ENCODE measurements at places on chromosomes 13 and 19. TPM values are rescaled to one million over a fixed set of nuclear protein-coding genes. Genes with fewer than 3 reads are reported as not detected.

GRCh38 chr19:30469774-30470173 is 97.6 kb downstream of the ZNF536 start:
- no peaks in the 10 kb centered on the region for H3K36me3 ChIP-seq
- no peak overlapping the region for H3K27ac ChIP-seq
- DNase-seq, result no peak
- no peaks in the 10 kb centered on the region for H3K4me1 ChIP-seq
- no peak overlapping the region for H3K4me3 ChIP-seq

DNA sequence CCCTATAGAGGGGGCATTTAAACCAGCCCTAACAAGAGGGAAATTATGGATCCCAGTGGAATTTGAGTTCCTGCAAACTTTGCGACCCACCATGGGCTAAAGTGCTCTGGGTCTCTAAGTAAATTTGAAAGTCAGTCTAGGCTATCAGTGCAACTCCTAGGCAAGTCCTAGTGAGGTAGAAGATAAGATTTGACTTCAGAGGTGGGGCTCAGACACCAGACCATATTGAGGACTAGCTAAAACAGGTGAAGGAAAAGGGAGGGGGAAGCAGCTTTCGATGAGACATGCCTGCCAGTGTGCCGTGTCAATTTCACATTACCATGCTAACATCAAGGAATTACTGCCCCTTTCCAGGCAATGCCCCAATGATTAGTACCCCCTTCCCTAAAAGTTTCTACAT is 38.4 kb downstream of the CD320 start:
- DNase-seq, result no peak
- no peaks in the 10 kb centered on the region for H3K27me3 ChIP-seq
- H3K4me3 ChIP-seq, result peak overlapping the region; percentile 65
- H3K36me3 ChIP-seq, result no peaks in the 10 kb centered on the region

The ASPDH gene
- not detected for total RNA-seq

GRCh38 chr13:110329798-110330461 is 22.8 kb downstream of the COL4A2 start:
- no peaks in the 10 kb centered on the region for H3K36me3 ChIP-seq
- H3K27me3 ChIP-seq, result no peaks in the 10 kb centered on the region
- no peak for DNase-seq
- no peak overlapping the region for H3K4me3 ChIP-seq
- no peak overlapping the region for H3K27ac ChIP-seq

DNA sequence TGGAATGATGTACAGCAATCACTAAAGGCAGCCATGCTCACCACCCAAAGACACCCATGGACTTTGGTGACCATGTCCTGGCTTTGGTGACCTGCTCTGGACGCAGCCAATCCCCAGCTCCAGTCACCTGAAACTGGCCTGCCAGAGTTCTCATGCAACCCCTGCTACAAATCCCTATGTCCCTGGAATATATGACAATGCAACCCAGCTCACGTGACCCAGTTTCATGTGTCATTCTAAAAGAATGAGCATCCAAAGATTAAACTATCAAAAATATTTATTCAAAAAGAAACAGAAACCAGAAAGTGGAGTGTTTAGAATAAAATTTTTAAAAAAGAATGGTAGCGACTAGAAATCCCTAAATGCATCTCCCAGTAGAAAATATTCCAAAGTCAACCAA is 203.3 kb upstream of the IRS2 start:
- no peaks in the 10 kb centered on the region for H3K36me3 ChIP-seq
- no peak overlapping the region for H3K4me3 ChIP-seq
- H3K27me3 ChIP-seq, result no peaks in the 10 kb centered on the region
- no peak overlapping the region for H3K27ac ChIP-seq

- no peak for DNase-seq
- H3K27ac ChIP-seq, result no peak overlapping the region
- no peaks in the 10 kb centered on the region for H3K27me3 ChIP-seq
- peaks cover 91% of the 10 kb centered on the region for H3K36me3 ChIP-seq
Measured at GRCh38 chr19:44794610-44795009, 14.3 kb upstream of the BCAM start.

The NLRP9 gene
- not detected for total RNA-seq

DNA sequence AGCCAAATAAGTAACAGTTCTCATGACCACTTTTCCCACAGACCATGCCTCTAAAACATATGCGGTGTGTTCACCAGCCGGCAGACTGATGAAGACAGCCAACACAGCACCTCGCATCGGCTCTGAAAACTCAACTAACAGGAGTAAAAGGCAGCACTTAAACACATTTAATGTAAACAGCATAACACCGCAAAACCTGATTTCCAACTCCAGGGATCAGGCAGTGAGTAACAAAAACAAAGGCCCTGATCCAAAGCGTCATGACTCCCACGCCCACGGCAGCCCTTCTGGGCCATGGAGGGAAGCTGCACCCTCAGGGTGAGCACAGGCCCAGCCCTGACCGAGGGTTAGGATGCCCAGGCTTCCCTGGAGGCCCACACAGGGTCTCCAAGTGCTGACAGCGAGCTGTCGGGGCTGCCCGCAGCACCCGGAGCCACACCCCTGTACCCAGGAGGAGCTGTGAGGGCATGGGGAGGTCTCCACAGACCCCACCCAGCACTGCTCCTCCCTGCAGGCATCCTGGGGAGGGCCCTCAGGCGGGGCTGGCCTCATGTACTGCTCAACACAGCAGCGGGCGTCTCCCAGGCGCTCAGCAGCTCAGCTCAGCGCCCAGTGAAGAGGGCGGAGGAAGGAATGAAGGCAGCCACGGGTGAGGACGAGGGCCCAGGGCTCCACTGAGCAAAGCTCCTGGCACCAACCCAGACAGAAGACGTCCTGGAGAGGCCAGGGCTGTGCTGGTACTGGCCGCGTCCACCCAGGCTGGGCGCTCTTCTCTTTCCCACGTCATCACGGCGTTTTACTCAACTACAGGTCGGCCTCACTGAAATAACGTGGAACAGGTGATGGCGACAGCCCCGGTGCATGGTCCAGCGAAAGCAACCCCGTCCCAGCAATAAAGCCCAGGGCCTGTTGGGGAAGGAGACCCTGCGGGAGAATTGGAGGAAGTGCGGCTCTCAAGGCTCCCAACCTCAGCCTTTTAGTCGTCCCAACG is 53.7 kb downstream of the RASA3 start:
- no peaks in the 10 kb centered on the region for H3K27me3 ChIP-seq
- H3K4me1 ChIP-seq, result no peaks in the 10 kb centered on the region
- no peak overlapping the region for H3K27ac ChIP-seq
- no peak for DNase-seq

- H3K27me3 ChIP-seq, result no peaks in the 10 kb centered on the region
- H3K4me1 ChIP-seq, result peaks cover 15% of the 10 kb centered on the region
- peak; percentile 90 for DNase-seq
- peaks cover 19% of the 10 kb centered on the region for H3K36me3 ChIP-seq
Measured at GRCh38 chr19:8361921-8362793, 1.8 kb upstream of the ANGPTL4 start.

The COPE gene
- 143 TPM for total RNA-seq

DNA sequence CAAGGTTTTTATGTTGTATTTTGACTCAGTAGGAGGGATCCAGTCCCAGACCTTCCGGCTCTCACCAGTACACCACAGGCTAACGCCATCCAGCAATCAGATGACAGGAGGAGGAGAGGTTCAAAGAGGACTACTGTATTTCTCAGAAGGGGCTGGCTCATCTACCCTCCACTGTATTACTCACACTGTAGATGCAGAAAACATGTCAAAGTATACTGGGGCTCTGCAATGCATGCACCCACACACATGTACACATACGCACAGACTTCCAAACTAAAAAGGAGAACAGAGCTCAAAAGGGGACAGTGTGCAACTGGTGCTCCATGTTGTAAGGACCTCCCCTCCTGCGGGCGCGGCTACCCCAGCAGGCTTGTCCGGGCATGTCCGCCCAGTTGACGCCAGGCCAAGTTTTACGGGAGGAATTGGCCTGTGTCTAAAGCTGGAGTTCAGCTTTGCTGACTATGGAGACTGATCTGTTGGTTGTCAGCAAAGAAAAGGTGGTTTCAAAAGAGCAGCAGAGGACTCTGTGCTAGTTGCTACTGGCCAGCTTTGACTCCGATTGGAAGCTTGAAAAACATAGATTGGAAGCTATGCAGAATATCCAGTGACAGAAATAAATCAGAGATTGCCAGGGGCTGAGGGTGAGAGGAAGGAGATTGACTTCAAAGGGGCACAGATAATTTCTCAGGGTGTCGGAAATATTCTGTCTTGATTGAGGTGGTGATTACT is 314.2 kb downstream of the DLEU7 start:
- H3K27ac ChIP-seq, result peak overlapping the region; percentile 19
- peak; percentile 34 for DNase-seq
- H3K27me3 ChIP-seq, result no peaks in the 10 kb centered on the region
- H3K4me1 ChIP-seq, result peaks cover 11% of the 10 kb centered on the region

The ZNF419 gene
- total RNA-seq, result 19.6 TPM

GRCh38 chr13:67791047-67791446 is 560.9 kb upstream of the PCDH9 start:
- no peak overlapping the region for H3K4me3 ChIP-seq
- no peaks in the 10 kb centered on the region for H3K4me1 ChIP-seq
- no peak overlapping the region for H3K27ac ChIP-seq

The CATSPERD gene
- total RNA-seq, result not detected

- peak overlapping the region; percentile 70 for H3K27ac ChIP-seq
- no peak overlapping the region for H3K4me3 ChIP-seq
- no peaks in the 10 kb centered on the region for H3K27me3 ChIP-seq
- peaks cover 11% of the 10 kb centered on the region for H3K4me1 ChIP-seq
- DNase-seq, result peak; percentile 55
Measured at GRCh38 chr19:19595171-19595701, 23.3 kb downstream of the PBX4 start.

The FPR3 gene
- total RNA-seq, result not detected

DNA sequence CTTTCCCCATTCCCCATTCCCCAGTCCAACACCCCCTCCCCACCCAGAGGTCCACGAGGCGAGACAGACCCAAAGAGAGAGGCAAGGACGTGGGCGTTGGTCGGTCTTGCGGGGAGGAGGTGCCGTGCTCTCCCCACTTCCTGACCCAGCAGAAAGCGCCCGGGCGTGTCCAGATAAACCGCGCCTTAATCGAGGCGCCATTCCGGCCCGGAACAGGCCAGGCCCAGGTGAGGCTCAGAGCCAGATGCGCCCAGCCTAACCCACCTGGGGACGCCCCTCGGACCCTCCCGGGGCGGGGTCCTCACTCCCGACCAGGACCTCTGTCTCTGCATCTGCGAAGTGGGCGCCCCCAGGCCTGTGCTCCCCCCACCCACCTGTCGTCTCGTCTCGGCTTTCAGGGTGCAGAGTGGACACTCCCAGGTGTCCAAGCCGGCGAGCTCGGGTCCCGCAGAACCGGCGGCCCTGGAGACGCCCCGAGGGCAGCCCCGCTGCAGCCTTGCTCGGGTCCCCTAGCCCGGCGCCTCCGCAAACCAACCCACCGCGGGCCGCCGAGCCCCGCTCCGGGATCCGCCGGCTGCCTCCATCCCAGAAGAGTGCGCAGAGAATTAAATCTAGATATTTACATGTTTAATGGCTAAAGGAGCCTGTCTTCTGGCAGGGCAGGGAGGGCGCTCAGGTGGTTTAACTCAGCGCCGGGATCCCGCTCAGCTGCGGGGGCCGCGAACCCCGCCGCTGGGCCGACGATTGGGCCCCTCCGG is 5.0 kb upstream of the ONECUT3 start:
- peaks cover 47% of the 10 kb centered on the region for H3K36me3 ChIP-seq
- H3K27ac ChIP-seq, result peak overlapping the region; percentile 91
- H3K4me1 ChIP-seq, result no peaks in the 10 kb centered on the region
- H3K27me3 ChIP-seq, result no peaks in the 10 kb centered on the region
- peak overlapping the region; percentile 64 for H3K4me3 ChIP-seq

GRCh38 chr13:73248711-73249580 is 190.1 kb downstream of the KLF5 start:
- peak; percentile 36 for DNase-seq
- peaks cover 11% of the 10 kb centered on the region for H3K36me3 ChIP-seq
- H3K27me3 ChIP-seq, result no peaks in the 10 kb centered on the region
- H3K27ac ChIP-seq, result peak overlapping the region; percentile 90
- H3K4me1 ChIP-seq, result peaks cover 11% of the 10 kb centered on the region

GRCh38 chr13:59442944-59443486 is 720.7 kb downstream of the DIAPH3 start:
- no peak overlapping the region for H3K4me3 ChIP-seq
- no peak for DNase-seq
- no peak overlapping the region for H3K27ac ChIP-seq
- no peaks in the 10 kb centered on the region for H3K27me3 ChIP-seq
- no peaks in the 10 kb centered on the region for H3K4me1 ChIP-seq
- H3K36me3 ChIP-seq, result no peaks in the 10 kb centered on the region

The AZU1 gene
- not detected for total RNA-seq

The SIGLEC8 gene
- not detected for total RNA-seq

The ZNF700 gene
- total RNA-seq, result 11.7 TPM

- H3K4me3 ChIP-seq, result no peak overlapping the region
- H3K27ac ChIP-seq, result no peak overlapping the region
- H3K27me3 ChIP-seq, result peaks cover 78% of the 10 kb centered on the region
- no peaks in the 10 kb centered on the region for H3K4me1 ChIP-seq
- no peaks in the 10 kb centered on the region for H3K36me3 ChIP-seq
- DNase-seq, result no peak
Measured at GRCh38 chr13:26528527-26528926, 29.0 kb upstream of the WASF3 start.

- H3K27ac ChIP-seq, result peak overlapping the region; percentile 20
- peaks cover 5% of the 10 kb centered on the region for H3K36me3 ChIP-seq
- H3K4me3 ChIP-seq, result peak overlapping the region; percentile 30
- peaks cover 5% of the 10 kb centered on the region for H3K4me1 ChIP-seq
- DNase-seq, result peak; percentile 3
Measured at GRCh38 chr13:97339019-97339987, 94.7 kb upstream of the RAP2A start.

DNA sequence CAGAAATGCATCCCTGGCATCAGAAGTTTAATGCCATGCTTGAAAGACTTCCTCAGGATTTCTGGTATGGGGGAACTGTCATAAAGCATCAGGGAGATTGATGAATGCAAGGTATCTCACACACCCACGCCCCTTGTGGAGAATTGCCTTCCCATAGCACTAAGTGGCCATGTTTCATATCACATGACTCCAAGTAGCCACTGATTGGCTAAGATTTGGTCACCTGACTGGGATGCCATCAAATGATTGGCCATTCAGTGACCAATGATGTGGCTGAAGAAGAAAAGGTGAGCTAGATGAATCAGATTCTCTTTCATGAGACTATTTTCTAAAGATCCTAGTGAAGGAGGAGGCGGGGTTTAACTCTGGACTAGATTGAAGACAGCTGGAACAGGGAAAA is 7.3 kb downstream of the KLK8 start:
- no peak overlapping the region for H3K27ac ChIP-seq
- H3K27me3 ChIP-seq, result no peaks in the 10 kb centered on the region
- DNase-seq, result no peak
- H3K4me3 ChIP-seq, result no peak overlapping the region
- H3K4me1 ChIP-seq, result peaks cover 39% of the 10 kb centered on the region
- peaks cover 4% of the 10 kb centered on the region for H3K36me3 ChIP-seq

DNA sequence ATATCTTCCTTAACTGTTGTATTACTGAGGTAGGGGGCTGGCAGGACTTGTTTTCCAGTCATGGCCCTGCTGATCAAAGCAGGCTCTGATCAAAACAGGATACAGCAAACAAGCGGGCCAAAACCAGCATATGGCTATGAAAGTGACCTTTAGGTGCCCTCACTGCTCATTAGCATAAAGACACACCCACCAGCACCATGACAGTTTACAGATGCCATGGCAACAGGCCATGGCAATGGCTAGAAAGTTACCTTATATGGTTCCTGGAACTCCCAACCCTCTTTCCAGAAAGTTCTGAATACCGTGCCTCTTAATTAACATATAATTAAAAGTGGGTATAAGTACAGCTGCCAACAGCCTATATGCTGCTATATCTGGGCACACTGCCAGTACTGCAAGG is 551.4 kb upstream of the SGCG start:
- no peak overlapping the region for H3K27ac ChIP-seq
- no peaks in the 10 kb centered on the region for H3K27me3 ChIP-seq
- no peak for DNase-seq

All from Calu3 (cell line).